ENCODE measurements at places on chromosomes 16 and 17. TPM values are rescaled to one million over a fixed set of nuclear protein-coding genes. Genes with fewer than 3 reads are reported as not detected.

PRR15L gene
- not detected for total RNA-seq

CHST4 gene
- total RNA-seq: not detected

STX8 gene
- 54.6 TPM for total RNA-seq

ASGR1 gene
- total RNA-seq: not detected

HSD17B2 gene
- total RNA-seq: not detected

ELMO3 gene
- 0.26 TPM for total RNA-seq

Measured in psoas muscle (tissue), 8 donors.